ENCODE measurements at places on chromosomes 3 and 15.

DNA sequence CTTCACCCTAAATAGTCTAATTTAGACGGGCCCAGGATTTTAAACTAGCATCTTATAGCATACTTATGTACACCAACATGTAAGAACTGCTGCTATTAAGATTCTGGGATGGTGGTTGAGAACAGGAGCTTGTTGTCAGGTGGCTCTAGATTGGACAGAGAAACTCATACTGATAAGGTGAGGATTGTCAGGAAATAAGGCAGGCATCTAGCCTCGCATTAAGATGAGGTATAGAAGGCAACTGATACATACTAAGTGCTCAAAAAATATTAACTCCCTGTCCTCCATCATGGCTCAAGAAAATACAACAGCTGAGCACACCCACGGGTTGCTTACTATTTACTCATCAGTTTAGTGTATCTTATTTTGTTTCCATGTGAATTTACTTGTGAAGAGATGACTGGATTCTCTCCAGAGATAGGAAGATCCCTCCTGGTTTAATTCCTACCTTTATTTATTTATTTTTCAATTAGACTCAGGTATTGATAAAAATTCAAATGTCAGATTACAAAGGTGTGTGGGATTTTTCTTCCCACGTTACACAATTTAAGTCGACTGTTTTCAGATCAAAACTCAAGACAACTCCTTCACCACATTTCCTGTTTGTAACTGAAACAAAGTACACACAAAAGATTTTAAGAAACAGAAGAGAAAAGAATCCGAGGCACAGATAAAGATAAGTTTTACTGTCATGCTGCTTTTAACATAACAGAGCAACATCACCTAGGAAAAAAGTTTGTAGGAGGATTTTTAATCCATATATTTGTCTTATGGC, at the start of gene TRAT1:
Gene TRAT1, plus strand, starts transcription at position 664 of the 775 bp plus-strand sequence. CDS start 142 bp downstream, outside the sequence.
- DNase-seq, result no peak

- DNase-seq, result no peak
Measured at GRCh38 chr3:182508919-182509711, 284.2 kb upstream of the ATP11B start.

GRCh38 chr3:148062590-148062989, 635.1 kb upstream of the AGTR1 start:
- no peak for DNase-seq

GRCh38 chr3:24640330-24640877, 145.8 kb upstream of the THRB start:
- peak; percentile 25 for DNase-seq

DNA sequence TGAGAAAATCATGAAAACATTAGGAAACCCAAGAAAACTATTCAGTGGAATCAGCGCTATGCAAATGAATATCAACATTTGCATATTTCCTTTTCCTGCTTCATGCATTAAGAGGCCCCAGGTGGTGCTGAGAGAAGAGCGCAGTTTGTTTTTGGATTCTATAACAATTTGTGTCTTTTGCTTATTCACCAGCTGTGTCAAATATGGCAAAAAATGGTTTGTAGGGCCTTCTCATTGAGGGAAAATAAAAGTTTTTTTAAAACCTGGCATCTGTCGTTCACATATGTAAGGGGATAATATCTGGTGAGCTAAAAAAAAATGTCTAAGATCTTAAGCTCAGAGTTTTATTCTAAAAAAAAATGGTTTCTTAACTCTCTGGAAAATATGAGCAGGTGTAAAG, 122.5 kb upstream of the ROBO2 start:
- no peak for DNase-seq

GRCh38 chr15:62046078-62046743, 14.0 kb downstream of the VPS13C start:
- DNase-seq, result no peak

DNA sequence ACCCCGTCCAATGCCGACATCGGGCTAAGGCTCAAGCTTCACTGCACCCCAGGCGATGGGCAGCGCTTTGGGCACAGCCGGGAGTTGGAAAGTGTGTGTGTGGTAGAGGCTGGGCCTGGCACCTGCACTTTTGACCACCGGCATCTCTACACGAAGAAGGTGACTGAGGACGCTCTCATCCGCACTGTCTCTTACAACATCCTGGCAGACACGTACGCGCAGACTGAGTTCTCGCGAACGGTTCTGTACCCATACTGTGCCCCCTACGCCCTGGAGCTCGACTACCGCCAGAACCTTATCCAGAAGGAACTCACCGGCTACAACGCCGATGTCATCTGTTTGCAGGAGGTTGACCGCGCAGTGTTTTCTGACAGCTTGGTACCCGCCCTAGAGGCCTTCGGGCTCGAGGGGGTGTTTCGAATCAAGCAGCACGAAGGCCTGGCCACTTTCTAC, 1.0 kb downstream of the PDE12 start:
- no peak for DNase-seq

GRCh38 chr15:71112429-71112828, 2.8 kb upstream of the THSD4 start:
- no peak for DNase-seq

GRCh38 chr3:11558002-11558401, 85.7 kb downstream of the VGLL4 start:
- DNase-seq, result no peak

DNA sequence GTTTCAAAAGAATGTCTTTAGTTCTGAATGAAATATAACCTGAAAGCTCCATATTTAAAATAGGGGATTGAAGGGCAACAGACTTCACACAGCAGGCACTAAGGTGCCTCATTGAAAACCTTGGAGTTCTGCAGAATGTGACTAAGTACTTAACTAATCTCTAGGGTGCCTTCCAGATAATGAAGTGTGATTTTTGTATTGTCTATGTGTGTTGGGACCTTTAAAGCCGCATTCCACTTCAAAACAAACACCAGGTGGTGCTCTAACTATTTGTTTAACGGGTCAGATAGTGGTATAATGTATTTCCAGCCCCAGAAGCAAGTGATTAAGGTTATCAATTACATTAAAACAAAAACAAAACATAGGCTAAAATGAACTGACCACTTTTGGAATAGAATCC, 28.0 kb downstream of the TFG start:
- no peak for DNase-seq

- no peak for DNase-seq
Measured at GRCh38 chr3:192840143-192840836, 77.4 kb downstream of the MB21D2 start.

DNA sequence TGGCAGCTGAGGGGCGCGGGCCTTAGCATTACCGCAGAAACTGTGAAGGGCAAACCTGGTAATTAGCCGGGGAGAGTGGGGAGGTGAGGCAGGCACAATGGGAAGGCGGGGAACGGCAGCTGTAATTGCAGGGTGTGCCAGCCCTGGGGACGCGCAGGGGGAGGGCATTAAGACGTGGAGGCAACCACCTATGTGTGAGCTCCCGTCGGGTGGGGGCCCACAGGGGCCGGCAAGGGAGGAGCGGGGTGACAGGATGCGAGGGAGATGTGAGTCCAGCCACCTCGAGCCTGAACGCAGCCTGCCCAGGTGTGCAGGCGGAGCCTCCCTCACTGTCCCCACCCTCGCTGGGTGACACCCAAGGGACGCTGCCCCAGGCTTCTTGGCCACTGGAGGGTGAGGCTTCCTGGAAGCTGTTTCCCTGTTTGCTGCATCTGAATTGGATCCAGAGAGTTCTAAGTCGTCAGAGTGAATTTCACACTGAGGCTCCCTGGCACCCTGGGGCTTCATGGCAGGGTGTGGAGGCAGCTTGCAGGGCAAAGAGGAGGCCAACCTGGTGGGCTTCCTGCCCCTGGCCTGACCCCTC, 130.6 kb upstream of the MEF2A start:
- no peak for DNase-seq

GRCh38 chr15:58240191-58240932, 102.2 kb downstream of the AQP9 start:
- DNase-seq, result no peak

DNA sequence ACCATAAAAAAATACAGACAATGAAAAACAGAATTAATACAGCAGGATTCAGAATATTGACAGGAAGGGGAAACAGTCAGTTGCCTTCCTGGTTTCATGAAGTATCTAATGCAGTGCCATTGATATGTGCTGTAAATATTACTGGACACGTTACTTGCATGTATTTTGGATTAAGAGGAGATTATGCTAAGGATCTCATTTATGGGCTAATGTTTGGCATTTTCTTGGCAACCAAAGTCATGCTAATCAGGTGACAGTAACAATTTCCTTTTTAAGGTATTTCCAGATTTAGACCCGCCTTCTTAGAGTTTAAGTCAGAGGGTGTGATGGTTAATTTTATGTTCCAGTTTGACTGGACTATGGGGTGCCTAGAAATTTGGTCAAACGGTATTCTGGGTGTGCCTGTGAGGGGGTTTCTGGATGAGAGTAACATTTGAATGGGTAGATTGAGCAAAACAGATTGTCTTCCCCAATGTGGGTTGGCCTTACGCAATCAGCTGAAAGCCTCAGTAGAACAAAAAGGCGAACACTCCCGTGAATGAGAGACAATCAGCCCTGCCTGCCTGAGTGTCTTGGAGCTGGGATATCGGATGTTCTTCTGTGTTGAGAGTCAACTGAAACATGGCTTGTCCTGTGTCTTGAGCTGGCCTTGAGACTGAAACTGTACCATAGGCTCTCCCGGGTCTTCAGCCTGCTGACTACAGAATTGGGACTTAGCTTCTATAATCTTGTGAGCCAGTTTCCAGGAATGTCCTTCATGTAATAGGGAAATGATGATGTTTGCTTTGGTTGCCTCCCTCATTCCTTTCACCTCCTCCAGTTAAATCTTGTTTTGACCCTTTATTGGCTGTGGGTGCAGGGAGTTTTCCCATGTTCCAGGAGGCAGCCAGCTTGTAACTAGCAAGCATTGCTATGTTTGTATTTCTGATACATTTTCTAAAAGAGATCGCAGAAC, 10.5 kb downstream of the SQOR start:
- DNase-seq, result no peak

DNA sequence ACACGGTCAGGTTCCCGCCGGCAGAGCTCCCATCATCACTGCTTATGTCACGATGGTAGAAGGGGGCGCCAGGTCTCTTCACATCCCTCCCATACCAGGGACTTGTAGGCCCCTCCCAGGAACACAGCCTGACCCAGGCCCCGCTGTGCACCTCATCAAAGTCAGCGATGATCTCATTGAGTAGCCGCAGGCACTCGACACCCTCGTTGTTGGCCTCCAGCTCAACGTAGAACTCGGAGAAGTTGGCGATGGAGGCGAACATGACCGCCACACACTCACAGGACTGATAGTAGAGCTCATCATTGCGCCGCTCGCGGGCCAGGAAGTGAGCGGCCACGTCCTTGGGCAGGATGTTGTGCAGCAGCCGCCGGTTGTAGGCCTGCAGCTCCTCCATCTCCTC, 89.2 kb downstream of the SEC22A start:
- no peak for DNase-seq

DNA sequence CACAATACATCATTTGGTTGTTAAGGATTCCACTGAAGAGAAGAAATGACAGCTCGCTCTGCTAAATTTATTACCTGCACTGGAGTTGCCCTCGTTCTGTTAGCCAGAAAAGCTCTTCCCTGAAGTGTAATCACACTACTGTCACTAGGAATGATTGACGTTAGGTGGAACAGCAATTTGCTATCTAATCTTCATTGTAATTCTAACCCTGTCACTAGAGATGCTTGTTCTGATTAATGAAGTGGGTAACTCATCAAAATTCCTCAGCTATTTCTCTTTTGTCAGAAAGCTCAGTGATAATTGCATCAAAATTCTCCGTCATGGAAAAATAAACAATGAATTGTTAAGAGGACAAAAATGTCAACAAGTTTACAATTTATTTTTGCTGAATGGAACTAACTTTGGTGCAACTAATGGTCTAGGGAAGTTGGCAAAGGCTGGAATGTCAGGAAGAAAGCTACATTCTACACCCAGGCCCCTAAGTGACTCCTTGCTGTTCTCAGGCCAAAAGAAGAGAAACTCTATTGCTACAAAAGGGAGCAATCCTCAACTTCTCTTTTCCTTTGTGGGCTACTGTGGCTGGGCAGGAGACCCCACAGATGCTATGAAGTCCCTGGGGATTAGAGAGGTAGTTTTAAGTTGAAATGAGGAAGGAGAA, 34.1 kb downstream of the CCDC191 start:
- DNase-seq, result no peak

DNA sequence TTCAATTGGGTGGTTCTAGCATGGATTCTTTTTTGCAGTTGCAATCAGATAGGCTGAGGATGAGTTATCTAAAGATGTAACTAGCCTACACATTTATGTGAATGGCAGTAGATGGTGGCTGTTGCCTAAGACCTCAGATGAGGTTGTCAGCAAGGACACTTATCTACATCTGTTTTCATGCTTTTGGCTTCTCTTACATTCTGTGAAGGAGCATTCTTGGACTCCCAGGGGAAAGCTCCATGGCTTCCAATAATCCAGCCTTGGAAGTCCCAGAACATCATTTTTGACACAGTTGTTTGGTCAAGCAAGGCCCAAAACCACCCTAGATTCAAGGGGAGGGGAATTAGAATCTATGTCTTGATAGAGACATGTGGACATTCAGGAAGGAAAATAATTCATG, 332.2 kb upstream of the RBMS3 start:
- no peak for DNase-seq

- no peak for DNase-seq
Measured at GRCh38 chr15:51751697-51752683, 593 bp downstream of the TMOD2 start.

DNA sequence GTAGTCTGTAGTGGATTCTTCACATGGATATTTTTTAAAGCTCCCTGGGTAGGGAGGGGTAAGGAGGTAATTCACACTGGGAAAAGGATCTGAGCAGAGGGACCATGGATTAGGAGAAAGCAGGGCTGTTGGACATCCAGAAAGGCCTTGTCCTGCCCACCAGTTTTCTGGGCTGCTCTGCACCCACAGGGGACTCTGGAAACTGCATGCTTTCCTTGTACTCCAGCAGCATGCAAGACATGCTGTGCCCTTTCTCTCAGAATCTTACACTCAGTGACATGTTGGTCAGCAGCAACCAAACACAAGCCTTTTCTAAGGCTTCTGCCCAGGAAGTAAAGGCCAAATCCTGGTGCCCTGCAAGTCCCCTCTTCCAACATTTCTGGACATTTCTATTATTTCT, 2.5 kb upstream of the FBN1 start:
- no peak for DNase-seq

Data from AG09319 (cell line).